ENCODE measurements at places on chromosomes 6 and 20.

- no peak for DNase-seq
These were observed 81.4 kb downstream of the JARID2 start for GRCh38 chr6:15327271-15327670.

DNA sequence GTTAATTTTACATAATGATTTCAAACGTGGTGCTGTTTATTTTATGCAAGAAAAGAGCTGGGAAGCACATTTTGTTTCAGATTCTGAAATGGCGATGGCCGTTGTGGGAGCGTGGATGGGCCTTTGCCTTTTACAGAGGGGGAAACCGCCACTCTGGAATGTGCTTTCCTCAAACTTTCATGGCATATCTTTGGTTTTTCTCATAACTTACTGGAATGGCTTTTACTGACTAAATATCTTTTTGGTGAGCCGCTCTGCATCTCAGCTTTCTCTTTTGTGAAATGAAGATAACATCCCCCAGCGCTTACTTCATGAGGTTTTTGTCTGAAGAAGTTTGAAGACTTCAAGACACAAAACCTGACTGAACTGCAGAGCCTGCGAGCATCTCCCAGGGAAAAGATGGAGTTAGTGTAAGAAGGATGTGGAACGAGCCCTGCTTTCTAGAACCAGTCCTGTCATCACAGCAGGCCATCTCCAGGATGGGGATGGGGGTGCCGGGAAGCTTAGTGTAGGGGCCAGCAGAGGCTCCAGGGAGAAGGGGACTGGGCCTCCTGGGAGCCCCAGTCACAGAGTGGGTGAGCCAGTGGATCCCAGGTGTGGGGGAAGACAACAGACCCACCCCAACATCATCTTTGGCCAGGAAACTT, 61.8 kb upstream of the TIAM2 start:
- no peak for DNase-seq

GRCh38 chr20:34615477-34615876, 57.0 kb downstream of the MAP1LC3A start:
- DNase-seq: no peak

- DNase-seq: no peak
These were observed 164.9 kb downstream of the ARHGAP18 start for GRCh38 chr6:129544892-129545612.

DNA sequence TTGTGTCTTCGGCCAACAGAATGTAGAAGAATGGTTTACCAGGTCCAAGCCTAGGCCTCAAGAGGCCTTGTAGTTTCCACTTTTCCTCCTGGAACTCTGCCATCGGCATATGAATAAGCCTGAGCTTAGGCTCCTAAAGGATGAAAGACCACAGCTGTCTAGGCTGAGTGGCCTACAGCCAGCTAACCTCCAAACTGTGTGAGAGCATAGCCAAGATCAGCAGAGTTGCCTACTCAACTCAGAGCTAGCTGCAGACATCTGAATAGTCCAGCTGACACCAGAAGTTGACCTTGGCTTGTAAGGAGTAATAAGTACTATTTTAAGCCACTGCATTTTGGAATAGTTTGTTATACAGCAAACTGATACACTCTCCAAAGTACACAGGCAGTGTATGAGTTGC, 52.6 kb upstream of the SMIM29 start:
- DNase-seq: no peak

DNA sequence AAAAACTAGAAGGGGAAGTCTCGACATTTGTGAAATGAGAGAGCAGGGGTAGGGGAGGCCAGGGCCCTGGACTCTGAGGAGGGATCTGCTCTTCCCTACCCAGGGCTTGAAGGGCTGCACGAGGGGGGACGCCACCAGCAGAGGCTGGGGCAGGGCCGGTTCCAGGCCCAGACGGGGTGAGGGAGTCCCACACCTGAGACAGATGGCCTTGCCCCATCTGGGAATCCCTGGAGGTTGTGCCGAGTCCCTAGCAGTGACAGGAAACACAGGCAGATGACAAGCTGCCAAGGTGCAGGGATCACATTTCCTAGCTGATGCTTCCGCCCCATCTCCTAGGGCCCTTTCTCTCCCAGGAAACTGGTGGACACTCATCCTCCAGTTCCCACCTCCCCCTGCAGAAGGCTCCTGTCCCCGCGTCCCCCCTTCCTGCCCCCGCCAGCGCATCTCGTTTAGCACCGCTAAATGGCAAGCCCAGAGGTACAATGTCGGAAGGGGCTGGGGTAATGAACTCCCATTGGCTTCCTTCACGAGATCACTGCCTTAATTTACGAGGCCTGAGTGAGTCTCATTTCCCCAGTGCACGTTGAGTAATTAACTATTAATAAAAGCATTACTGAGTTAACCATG, 35.2 kb upstream of the CDH22 start:
- no peak for DNase-seq

DNA sequence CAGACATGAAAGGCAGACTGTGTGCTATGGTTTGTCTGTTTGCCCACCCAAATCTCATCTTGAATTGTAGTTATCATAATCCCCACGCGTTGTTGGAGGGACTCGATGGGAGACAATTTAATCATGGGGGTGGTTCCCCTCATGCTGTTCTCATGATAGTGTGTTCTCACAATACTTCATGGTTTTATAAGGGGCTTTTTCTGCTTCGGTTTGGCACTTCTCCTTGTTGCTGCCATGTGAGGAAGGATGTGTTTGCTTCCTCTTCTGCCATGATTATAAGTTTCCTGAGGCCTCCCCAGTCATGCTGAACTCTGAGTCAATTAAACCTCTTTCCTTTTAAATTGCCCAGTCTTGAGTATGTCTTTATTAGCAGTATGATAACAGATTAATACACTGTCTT, 47.2 kb upstream of the MICB start:
- no peak for DNase-seq

- no peak for DNase-seq
These were observed 25.6 kb upstream of the SMOC2 start for GRCh38 chr6:168415098-168415992.

DNA sequence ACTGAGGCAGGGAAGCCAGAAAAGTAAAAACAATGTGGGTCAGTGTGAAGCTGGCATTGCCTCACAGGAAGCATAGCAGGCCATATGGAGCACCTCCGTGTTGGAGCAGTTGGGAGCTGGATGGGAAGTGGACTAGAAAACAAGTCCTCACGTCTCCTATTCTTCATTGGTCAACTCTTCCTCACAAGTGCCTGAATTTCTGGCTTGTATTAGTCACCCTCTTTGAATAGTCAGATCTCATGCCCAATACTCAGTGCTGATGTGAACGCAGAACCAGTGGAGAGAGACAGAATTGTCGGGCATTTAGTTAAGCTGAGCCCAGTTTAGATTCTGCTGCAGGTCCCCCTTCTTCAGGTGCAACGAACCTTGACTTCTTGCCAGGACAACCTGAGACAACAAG, 22.3 kb upstream of the RSPO3 start:
- DNase-seq: no peak

DNA sequence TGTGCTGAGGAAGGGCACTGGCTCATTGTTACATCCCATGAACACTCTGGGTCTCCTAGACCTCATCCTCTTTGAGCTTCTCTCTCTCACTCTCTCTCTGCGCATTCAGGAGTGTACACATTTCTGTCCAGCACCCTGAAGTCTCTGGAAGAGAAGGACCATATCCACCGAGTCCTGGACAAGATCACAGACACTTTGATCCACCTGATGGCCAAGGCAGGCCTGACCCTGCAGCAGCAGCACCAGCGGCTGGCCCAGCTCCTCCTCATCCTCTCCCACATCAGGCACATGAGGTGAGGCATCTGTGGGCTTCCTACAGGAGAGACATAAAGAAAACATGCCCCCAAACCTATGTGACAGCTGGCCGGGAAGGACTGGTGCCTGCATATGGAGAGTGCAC, 286.8 kb downstream of the ESR1 start:
- no peak for DNase-seq

DNA sequence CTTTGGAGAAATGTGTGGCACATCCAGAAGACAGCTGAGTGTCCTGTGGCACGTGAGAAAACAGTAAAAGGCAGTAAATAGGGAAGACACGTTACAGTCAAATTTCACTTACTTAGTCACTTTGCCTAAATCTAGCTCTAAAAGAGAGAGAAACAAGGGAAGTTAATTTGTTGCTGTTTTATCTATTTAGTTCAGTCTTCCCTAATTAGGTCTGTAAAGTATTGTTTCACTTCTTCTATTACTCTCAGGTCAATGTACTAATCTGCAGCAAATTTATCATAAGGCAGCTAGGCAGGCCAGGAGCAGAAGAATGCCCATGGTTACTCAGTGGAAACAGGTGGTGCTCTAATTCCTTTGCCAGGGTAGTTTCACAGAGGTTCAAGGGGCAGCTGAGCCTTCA, 124.3 kb upstream of the CNR1 start:
- no peak for DNase-seq

DNA sequence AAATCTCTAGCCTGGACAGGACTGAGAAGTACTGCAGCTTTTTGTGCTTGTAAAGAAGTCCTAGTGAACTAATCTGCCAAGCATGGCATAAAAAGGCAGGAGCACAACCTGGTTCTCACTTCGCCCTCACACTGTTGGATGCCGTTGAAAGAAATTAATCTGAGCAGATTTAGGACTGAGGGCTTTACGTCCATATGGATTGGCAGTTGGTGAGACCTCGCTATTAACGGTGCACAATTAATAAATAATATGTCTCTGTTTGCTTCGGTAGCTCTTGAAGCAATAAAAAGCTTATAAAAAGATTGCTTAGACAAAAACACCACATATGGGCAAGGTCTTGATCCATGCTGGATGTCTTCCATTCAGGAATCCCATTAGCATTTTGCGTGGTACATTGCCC, 185.6 kb upstream of the EPHA7 start:
- DNase-seq: no peak

DNA sequence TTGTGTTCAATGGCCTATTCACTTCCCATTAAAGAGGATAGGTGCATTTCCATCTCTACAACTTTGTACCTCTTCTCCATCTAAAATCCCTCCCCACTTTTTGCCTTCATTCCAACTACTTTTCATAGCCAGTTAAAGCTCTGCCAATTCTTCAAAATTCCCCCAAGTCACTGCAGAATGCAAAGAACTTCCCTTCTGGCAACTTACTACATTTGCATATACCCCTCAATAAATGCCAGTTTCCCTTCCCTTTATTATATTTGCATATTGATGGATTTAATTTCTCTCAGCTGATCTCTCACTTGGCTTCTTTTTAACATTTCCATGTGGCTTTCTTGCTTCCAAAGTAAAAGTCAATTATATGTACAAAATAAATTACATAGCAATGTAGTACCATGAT, 393.4 kb downstream of the HACE1 start:
- no peak for DNase-seq

DNA sequence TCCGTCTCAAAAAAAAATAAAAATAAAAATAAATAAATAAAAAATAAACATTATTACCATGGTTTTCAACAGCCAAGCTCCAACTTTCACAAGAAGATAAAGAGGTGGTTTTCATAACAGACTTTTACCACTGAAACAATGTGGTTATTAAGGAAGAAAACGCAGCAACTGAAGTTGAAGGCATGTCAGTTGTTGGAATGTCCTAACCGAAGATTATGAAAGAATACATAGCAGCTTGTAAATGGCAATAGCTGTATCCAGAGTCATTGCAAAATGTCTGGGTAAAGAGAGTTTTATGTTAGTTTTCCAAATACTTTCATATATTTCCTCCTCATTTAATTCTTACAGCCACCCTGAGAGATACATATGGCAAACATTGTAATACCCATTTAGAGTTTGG, 161.6 kb upstream of the MARCKS start:
- DNase-seq: no peak

GRCh38 chr20:62640870-62641269, 1.4 kb upstream of the SLCO4A1 start:
- DNase-seq: no peak

GRCh38 chr6:163338671-163339405, 75.7 kb upstream of the QKI start:
- no peak for DNase-seq

GRCh38 chr6:110471726-110472365, 4.6 kb downstream of the SLC22A16 start:
- no peak for DNase-seq

DNA sequence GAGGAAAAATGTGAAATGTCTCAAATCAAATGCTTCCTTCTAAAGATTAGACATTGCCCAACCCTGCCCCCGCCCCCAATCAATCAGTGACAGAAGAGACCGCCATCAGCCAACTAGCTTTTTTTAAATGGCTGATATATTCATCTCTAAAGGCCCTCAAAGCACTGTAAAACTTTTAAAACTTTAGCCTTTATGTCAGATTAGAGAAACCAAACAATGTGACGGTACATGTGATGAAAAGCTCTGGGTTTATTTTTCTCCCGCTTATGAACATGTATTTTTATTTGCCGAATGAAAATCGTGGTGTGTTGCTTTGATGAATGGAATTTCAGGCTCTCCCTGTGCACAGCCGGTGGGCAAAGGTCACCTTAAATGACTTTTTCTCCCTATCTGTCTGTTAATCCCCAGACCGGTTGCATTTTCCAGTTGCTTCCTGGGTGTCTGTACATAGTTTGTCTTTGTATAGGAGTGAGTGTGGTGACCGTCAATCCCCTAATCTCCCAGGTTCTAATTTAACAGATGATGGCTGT, 38.5 kb downstream of the TBC1D7 start:
- no peak for DNase-seq

- DNase-seq: no peak
These were observed at the start of gene ARMC12 for GRCh38 chr6:35736982-35737412. Gene ARMC12 (plus strand): TSS chr6:35737032. CDS start chr6:35737109, 77 bp downstream.

GRCh38 chr6:6966127-6966526, 141.6 kb upstream of the RREB1 start:
- no peak for DNase-seq

- DNase-seq: no peak
These were observed 24.9 kb downstream of the RNF144B start for GRCh38 chr6:18412068-18412467.

GRCh38 chr6:93373445-93373844, 45.9 kb downstream of the EPHA7 start:
- no peak for DNase-seq

DNA sequence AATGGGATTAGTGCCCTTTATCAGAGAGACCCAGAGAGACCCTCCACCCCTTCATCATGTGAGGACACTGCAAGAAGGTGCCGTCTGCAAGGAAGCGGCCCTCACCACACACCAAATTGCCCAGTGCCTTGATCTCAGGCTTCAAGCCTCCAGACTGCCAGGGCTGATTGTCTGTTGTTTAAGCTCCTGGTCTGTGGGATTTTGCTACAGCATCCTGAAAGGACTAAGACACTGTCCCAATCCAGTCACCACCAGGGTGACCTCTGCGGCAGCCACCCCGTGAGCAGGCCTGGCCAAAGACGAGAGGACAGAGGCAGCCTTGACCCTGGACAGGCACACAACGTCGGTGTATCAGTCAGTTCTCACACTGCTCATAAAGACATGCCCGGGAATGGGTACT, 13.5 kb upstream of the FRMD1 start:
- no peak for DNase-seq

DNA sequence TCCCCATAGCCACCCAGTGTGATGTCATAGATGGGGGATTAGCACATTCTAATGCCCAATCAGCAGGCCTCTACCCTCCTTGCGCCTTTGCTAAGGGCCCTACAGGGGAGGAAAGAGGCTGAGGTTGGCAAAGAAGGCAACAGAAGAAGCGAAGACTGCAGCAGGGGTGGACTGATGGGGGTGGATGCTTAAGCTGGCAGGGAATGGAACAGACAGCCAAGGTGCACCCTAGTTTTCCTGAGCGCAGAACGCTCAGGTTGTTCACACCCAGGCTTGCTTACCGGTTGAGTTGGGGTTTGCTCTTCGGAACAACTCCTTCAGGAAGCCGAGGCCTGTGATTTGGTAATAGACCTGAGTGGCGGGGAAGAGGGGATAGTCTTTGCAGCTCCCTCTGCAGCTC, 12.7 kb downstream of the MRPS18A start:
- DNase-seq: no peak

All from LNCaP clone FGC (cell line).